GM12892 (cell line): ENCODE measurements at places on chromosomes 12 and 14.

GRCh38 chr14:100671386-100671901 lies 55.2 kb upstream of the DLK1 start:
- DNase-seq: no peak

DNA sequence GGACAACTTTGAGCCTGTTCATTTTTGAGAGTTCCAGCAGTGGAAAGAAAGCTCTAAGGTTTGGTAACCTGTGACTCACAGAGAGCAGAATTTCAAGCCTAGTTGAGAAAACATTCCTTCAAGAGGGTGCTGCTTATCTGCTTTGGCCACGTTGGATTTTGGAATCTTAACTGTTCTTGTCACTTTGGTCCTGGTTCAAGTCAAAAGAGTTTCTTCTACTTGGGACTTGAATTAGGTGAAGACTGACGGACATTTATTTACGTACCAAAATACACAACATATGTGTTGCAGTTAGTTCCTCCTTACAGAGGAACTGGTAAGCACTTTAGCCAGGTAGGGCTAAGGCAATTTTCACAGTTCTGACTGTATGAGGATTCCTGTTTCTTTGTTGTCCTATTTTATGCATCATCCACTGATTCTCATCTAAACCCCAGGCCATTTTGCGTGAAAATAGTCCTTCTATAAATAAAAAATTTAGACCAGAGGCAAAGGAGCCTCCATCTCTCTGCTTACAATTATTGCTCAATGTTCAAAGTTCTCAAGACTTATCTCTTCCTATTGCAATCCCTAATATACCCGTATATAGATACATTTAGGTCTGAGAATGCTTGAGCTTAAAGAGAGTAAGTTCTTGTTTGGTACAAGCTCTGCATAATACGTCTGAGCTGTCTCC lies 580.9 kb downstream of the DIO2 start:
- DNase-seq: no peak

GRCh38 chr12:78470354-78471195 lies 394.0 kb upstream of the SYT1 start:
- no peak for DNase-seq

- no peak for DNase-seq
Observed at GRCh38 chr12:94184995-94185719, 36.8 kb downstream of the PLXNC1 start.

GRCh38 chr12:51926718-51927117 lies 19.4 kb downstream of the ACVRL1 start:
- DNase-seq: no peak

- no peak for DNase-seq
Observed at GRCh38 chr12:12024911-12025682, 45.6 kb upstream of the BCL2L14 start.

- DNase-seq: no peak
Observed at GRCh38 chr12:52229836-52230343, 3.2 kb upstream of the KRT7 start.

DNA sequence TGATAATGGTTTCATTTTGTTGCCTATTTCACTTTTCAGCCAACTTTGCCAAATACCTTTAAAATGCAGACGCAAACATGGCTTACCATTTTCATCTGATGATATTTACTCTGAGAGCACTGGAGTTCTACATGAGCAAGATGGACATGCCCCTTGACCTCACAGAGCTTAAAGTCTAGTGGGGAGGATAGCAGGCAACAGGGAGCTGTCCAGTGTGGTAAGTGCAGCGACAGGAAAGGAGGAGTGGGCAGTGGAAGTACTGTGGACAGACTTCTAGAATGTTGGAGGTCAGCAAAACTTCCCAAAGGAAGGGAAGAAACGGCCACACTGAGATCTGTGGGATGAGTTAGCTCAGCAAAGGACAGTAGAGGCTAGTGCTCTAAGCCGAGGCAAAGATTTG lies 25.3 kb downstream of the LRIG3 start:
- no peak for DNase-seq

DNA sequence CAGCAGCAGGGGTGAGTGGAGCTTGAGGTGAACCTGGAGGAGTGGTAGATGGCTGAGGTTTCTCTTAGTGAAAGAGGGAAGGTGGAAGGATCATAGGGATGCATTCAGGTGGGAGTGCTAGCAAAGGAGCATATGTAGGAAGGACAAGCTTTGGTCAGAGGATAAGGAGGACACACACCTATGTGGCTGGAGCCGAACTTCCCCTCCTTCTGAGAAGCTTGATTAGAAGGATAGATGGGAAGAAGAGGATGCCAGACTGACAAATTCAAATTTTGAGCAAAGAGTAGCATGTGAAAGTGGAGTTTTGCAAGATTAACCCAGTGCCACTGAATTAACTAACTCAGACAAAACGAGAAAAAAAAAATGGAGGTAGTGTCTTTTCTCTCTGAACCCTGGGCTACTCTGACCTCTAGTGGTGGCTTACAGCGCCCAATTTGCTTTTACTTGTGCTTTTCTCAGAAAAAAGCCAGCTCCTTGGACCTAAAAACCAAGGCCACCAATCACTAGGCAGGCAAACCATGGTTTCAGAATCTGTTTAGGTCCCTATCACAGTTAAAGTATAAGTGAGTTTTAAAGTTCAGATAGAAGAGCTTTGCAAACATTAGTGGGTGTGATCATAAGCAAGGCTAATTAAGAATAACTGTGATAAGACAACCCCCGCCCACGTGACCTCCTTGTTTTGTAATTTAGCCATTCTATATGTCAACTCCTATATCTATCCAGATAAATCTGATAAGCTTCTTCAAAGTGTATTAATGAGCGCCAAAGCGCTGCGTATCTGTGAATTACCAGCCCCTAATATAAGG lies 15.5 kb downstream of the EMP1 start:
- no peak for DNase-seq

DNA sequence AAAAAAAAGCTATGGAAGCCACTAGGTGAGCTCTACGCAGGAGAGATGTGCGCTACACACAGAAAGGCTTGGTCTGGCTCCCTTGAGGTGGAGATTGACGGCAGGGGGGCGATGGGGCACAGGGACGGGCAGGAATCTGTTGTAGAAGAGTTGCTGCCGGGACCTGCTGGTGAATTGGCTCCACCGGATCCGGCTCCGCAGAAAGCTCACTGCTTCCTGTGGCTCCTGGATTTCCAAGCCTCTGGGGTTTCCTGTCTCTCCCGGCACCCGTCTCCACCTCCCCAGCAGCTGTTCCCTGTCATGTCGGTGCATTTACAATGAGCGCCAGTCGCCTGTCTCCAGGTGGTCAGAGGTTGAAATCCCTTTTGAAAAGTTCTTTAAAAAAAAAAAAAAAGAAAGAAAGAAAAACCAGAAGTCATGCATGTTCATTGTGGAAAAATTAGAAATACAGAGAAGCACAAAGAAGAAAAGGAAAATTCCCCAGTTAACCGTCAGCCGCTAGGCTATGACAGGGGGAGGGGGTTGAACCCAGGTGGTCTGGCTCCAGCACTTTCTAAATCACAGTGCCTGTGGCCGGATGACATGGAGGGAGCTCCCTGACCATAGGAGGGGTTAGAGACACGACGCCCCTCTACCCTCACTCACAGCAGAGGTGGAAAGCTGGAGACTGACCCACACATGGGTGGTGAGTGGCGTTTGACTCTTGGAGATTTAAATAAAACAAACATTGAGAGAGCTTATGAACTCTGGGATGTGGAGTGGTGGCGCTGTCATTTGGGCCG lies 20.8 kb downstream of the FAM222A start:
- no peak for DNase-seq

DNA sequence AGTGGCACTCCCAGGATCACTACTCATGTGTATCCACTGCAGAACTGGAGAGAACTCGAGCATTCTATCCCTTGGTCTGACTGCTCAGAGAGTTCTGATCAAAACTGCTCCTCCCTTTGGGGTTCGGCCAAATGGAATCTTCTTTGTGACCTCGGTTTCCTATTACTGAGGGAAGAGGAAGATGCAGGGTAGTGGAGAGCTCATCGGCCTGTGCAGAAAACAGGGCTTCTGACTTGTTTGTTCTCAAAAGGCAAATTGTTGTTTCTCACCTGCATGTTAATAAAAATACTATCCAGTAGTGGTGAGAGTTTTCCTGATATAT lies 17.1 kb upstream of the AKAP6 start:
- DNase-seq: no peak

DNA sequence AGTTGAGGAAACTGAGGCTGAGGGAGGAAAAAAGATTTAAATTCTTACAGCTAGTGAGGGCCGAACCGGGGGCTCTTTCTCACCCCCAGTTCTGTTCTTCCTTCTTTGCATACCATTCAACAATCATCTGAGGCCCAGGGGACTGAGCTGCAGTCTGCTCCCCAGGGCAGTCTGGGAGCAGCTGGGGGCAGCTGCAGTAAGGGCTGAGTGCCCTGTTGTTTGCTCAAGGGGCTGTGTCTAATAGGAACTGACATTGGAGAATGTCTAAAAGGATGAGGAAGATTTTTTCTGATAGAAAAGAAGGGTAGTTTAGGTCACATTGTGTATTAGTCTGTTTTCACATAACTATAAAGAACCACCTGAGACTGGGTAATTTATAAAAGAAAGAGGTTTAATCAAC lies 42.2 kb downstream of the SLC17A8 start:
- DNase-seq: no peak

GRCh38 chr14:104927901-104928300 lies 3.2 kb downstream of the PLD4 start:
- DNase-seq: no peak

DNA sequence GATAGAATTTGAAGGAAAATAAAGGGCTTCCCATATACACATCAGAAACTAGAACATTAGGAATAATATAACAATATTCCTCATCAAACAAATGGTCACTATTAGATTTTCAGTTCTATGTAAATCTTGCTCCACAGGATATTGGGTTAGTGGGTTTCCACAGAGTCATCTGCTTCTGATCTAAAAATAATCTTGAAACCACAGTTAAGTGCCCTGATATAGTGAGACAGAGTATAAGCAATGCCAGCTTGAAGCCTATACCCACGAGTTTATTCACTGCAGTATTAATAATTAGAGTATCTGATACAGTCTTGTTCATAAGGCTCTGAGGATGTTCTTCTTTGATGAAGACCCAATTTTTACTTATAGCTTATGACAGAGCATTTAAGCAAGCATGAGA lies 74.5 kb upstream of the ATF7IP start:
- DNase-seq: no peak

- no peak for DNase-seq
Observed at GRCh38 chr14:89215114-89215513, 201.9 kb downstream of the FOXN3 start.

- DNase-seq: no peak
Observed at GRCh38 chr14:94387051-94388026, 1.1 kb downstream of the SERPINA1 start.

DNA sequence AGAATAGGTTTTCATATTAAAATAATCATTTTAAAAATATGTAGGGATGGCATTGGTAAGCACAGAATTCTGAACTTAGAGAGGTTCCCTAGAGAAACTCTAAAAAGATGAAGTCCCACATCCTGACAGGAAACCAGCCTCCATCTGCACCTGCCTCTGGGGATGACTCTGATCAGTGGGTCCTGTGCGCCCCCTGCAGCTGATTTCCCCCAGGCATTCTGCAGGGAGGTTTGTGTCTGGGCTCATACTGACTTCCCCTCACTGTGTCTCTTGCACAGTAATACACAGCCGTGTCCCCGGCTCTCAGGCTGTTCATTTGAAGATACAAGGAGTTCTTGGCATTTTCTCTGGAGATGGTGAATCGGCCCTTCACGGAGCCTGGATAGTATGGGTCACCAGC lies 602.9 kb downstream of the TMEM121 start:
- no peak for DNase-seq

- DNase-seq: no peak
Observed at GRCh38 chr12:86917121-86917520, 660.9 kb upstream of the MGAT4C start.

DNA sequence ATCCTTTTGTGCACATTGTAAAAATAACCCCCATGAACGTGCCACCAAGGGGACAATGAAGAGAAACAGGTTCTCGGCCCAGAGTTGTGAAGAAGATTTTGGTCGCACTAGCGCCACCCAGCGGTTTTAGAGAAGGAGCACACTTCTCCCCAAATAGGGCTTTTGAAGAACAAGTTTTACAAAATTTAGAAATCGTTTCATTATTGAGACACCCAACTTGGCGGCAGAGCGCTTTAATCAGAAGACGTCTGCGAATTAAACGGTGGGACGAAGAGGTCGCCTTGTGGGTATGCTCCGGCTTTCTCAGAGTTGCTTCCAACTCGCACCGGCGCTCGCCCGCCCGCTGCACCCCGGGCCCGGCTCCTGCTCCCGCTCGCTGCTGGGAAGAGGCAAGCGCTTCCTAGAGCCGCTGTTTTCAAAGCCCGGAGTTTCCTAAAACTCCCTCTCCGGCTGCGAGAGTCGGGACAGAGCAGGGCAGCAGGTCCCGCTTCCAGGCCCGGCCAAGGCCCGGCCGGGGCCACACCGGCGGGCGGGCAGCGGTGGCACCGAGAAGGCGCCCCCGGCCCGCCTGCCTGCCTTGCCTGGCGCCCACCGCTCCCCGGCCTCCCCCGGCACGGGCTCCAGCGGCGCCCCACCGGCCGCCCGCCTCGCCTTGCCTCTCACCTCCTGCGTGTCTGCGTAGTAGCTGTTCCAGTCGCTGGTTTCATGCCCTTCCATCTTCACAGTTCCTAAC lies 645 bp downstream of the FOXA1 start:
- no peak for DNase-seq

- no peak for DNase-seq
Observed at GRCh38 chr12:29428633-29429032, 47.7 kb upstream of the ERGIC2 start.

DNA sequence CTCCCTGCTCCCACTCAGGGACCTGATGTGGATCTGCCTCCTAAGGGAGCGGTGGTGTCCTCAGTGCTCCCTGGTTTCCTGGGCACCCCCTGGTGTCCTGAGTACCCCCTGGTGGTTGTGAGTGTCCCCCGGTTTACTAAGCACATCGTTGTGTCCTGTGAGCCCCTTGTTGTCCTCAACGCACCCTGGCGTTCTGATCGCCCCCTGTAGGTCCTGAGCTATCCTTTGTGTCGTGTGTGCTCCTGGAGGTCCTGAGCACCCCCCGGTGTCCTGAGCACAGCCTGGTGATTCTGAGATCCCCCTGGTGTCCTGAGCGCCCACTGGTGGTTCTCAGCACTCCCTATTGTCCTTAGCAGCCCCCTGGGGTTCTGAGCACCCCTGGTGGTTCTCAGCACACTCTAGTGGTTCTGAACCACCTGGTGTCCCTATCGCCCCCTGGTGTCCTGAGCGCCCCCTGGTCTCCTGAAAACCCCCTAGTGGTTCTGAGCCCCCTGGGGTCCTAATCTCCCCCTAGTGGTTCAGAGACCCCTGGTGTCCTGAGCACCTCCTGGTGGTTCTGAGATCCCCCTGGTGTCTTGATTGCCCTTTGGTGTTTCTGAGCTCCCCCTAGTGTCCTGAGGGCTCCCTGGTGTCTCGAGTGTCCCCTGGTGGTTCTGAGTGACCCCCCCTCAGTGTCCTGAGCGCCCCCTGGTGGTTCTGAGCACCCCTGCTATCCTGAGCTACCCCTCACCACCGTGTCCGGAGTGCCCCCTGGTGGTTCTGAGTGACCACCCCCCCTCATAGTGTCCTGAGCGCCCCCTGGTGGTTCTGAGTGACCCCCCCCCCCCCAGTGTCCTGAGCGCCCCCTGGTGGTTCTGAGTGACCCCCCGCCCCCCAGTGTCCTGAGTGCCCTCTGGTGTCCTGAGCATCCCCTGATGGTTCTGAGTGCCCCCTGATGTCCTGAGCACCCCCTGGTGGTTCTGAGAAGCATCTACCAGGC lies 615.1 kb downstream of the TMEM121 start:
- DNase-seq: peak; percentile 1

GRCh38 chr12:22792138-22792537 lies 167.2 kb downstream of the ETNK1 start:
- no peak for DNase-seq
